Stimulated activated CD4-positive, alpha-beta T cell treated with anti-CD3 and anti-CD28 coated beads, Interleukin-1b, Interleukin-23, amount 100 ng/mL, for 1 hour (primary cell): ENCODE measurements at places on chromosomes 1 and 21.
A peak's percentile ranks its signal among the peaks of the same experiment; 100 is the strongest.

GRCh38 chr1:203676455-203676854 is 49.8 kb downstream of the ATP2B4 start:
- no peak for DNase-seq

GRCh38 chr1:224631462-224632115 is 15.5 kb downstream of the CNIH3 start:
- no peak for DNase-seq

DNA sequence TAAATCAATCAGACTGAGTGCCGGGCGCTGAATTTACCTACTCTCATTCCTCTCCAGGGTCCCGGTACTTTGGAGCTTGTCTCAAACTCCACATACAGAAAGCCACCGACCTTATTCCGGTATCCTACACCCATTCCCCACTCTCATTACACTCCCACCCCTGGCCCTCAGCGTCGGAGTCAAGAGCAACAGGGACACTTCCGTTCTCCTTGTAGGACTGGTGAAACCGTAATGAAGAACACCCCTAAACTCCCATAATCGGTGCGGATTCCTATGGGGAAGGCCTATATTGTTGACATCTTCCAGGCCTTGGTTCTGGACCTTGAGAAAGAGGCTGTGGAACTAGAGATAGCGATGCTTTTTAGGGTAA is 798 bp downstream of the ZBED6 start:
- DNase-seq, result no peak

GRCh38 chr1:228508840-228509415 is 21.7 kb downstream of the RNF187 start:
- DNase-seq, result no peak

DNA sequence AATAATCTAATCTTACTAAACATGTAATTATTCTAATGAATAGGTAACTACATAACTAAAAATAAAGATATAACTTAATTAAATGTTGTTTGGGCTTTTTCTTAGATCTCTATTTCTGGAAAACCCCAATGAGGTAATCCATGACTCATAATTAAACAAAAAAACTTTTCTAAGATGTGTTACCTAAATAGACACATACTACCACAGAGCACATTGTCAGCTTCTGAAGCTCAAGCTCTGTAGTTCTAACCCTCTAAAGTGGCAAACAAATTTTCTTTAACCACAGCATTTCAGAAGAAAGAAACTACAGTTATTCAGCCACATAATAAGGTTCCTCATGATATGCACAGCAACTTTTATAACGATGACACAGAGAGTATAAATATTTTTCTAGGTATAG is 4.2 kb downstream of the OR6K3 start:
- DNase-seq, result no peak

DNA sequence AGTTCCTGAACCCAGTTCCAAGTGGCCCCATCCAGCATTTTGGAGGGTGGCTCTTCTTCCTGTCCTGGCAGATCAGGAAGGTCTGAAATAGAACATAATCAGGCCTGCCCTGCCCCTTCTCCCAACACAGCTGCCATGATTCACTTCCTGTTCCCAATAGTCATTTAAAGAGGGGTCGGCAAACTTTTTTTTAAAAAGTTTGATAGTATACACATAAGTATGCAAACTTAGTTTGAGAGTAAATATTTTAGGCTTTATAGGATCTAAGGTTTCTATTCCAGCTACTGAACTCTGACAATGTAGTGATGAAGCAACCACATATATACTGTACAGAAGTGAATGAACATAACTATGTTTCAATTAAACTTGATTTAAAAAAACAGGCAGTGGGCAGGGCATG is 66.4 kb downstream of the LUZP1 start:
- DNase-seq, result no peak

- DNase-seq, result no peak
Observed at GRCh38 chr1:39453603-39454002, 37.8 kb upstream of the BMP8A start.

GRCh38 chr1:207965392-207966387 is 54.8 kb upstream of the CD34 start:
- no peak for DNase-seq

GRCh38 chr1:225474986-225475820 is 47.4 kb upstream of the LBR start:
- peak; percentile 51 for DNase-seq

DNA sequence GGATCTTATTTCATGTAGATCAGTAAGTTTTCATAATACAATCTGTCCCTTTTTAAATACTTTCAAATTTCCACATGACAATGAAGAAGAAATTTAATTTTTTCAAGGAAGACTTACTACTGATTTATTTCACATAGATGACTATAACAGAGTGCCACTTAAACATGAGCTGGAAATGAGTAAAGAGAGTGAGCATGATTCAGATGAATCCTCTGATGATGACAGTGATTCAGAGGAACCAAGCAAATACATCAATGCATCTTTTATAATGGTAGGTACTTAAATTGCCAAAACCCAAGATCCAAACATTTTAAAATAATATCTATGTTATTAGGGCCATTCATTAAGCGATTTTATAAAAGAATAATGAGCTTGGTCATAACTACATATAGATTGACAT is 110.4 kb downstream of the PTPRC start:
- DNase-seq, result no peak

DNA sequence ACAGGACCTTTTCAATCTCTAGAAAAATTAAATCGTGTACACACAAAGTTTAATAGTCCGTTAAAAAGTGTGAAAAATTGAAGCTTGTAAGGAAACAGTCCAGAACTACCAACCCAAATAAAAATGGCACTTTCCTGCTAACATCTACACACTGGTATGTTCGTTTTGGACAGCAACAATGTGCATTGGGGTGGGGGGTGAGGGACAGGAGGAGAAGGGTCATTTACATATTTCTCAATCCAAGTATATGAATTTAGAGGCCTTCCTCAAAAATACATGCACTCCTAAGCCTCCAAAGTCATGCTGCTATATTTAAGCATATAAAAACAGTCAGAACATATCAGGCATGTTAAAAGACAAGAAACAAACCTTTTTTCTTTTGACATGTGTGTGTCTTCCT is 2.5 kb downstream of the PPP1R15B start:
- DNase-seq, result no peak

GRCh38 chr1:218299416-218299815 is 14.3 kb downstream of the RRP15 start:
- no peak for DNase-seq

- DNase-seq, result no peak
Observed at GRCh38 chr1:214066190-214066589, 78.4 kb downstream of the PROX1 start.

DNA sequence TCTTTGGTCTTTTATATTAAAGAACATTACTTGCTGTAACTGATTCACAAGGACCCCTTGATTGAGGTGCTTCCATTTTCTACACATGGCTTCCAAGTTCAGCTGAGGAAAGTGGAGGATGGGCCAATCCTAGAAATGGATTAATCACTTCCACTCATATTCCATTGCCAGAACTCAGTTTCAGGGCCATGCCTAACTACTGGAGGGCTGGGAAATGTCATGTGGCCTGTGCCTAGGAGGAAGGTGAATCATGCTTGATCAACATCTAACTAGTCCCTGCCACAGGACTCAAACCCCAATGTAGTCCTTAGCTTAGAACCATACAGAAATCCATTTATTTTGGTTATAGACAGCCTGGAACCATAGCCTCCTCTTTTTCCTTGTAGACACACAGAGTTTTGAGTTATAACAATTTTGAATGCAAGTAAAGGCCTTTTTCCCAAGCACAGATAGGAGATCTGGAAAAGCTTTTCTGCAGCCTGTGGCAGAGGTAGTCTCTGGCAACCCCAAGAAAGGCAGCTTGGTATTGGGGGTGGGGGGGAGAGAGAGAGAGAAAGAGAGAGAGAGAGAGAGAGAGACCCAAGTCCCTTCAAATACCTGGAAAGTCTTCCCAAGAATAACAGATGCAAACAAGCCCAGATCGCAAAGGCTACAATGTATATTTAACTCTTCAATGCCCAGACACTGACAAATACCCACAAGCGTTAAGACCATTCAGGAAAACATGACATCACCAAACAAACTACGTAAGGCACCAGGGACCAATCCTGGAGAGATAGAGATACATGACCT is 12.5 kb downstream of the MAST2 start:
- no peak for DNase-seq

DNA sequence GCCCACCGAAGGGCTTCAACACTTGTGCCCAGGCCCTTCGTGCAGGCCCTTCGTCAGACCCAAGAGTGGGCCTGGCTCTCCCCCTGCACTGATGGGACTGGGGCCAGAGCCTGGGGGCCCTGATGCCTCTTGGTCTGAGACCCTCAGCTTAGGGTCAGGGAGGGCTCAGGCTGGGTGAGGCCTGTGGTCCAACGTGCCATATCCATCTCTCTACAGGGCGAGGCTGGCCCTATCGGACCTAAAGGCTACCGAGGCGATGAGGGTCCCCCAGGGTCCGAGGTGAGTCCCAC is 15.6 kb downstream of the COL6A1 start:
- no peak for DNase-seq

GRCh38 chr1:73044241-73045036 is 762.1 kb upstream of the NEGR1 start:
- no peak for DNase-seq

- no peak for DNase-seq
Observed at GRCh38 chr1:228063251-228064191, 19.0 kb upstream of the ARF1 start.

GRCh38 chr1:233182587-233182986 is 112.9 kb downstream of the PCNX2 start:
- DNase-seq, result no peak

GRCh38 chr1:150567341-150567716 is 12.1 kb downstream of the MCL1 start:
- DNase-seq, result no peak

- no peak for DNase-seq
Observed at GRCh38 chr1:154236855-154237254, 16.1 kb downstream of the UBAP2L start.

GRCh38 chr1:101587741-101588140 is 350.9 kb downstream of the S1PR1 start:
- DNase-seq, result no peak

GRCh38 chr1:64894438-64895196 is 71.7 kb downstream of the JAK1 start:
- no peak for DNase-seq

DNA sequence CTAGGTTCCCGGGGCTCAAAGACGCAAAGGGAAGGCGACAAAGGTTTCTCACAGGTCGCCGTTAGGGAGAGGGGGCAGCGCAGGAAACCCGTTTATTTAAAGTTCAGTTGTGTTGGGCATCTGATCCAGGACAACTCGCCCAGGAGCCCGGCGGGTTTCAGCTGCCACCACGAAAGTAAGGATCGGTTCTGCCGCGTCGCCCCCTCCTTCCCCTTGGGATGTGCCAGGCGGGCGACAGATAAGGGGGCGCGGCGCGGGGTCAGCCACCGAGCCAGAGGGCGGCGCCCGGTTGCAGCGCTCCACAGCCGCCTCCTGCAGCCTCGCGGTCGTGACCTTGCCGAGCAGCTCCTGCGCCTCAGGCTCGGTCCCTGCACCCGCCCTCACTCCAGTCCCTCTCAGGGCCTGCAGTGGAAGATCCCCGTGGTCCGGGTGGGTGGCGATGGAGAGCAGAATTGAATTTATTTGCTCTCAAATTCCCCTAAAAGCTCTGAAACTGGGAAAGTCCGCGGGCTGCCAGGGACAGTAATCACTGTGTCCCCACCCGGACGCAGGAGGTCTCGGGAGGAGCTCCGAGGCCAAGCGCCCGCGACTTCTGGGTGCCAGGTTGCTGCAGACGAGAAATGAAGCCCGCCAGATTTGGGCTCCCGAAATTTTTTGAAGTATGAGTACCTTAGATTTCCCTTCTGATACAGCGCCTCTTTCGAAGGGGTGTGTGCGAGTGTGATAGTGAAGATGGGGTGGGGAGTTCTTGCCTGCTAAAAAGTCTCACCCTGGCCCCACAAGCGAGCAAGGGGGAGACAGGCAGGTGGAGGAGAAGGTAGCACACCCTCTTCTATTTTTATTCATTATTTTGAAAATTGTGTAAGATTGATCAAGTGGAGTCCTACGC is 28.4 kb upstream of the NFIA start:
- DNase-seq, result no peak

DNA sequence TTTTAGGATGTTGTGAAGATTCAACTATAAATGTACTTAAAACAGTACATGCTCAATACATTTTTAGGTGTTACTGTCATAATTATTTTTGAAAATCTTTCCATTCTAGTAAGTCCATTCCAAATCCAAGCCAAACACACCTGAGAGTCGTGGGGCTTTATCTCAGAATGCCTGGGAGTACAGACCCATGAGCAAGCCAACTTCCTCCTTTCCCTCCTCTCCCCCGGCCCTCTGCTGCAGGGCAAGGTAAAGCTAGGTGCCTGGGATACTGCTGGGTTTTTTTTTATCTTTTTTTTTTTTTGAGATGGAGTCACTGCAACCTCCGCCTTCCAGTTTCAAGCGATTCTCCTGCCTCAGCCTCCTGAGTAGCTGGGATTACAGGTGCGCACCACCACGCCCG is 16.5 kb downstream of the TMEM51 start:
- no peak for DNase-seq

DNA sequence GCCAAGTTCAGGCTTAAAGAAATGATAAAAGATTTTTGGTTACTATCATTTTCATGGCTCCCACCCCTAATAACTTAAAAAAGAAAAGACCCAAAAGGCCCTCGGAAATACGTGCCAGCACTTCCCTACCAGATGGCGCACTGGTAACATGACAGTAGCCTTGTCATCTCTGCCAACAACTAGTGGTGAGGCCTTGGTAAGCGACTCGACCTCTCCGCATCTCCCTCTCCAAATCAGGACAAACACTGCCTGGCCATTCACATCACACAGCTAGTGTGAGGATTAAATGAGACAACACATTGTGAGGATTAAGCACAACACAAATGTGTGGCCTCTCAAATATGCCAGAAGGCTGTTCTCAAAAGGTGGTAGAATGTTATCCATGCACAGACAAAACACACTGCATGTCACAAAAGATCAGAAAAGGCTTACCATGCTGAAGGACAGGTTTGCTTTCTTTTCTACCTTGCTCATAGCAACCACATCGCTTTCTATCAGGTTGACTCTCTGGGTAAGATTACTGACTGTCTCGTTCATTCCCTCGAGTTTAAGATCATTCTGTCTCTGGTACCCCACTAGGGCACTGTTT is 16.4 kb downstream of the TEX38 start:
- no peak for DNase-seq

GRCh38 chr21:40120940-40121575 is 253.8 kb downstream of the PCP4 start:
- no peak for DNase-seq

DNA sequence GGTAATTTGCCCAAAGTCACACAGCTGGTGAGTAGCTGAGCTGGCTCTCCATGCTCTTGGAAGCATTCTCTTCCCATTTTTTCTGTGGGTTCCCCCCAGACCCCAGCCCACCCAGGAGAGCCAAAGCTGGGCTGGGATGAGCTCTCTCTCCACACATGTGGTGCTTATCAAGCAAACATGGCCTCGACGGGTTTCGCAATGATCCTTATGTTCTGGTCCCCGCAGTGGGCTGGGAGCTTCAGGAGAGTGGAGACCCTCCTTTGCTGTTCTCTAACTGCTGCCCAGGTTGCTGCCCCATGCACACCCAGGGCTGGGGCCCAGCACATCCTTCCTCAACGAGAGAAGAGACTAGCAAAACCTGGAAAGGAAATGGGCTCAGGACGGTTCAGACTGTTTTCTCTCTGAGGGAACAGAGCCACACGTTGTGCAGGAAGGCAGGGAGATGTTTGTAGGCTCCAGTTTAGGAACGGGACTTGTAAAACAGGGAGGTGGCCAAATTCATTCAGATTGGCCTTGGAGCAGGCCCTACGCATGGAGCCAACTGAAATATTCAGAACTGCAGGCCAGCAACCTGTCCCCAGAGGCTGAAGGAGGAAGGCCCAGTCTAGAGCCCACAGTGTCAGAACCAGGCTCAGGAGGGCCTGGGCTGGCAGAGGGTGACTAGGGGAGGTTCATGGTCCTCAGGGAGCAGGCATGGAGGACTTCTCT is 27.2 kb upstream of the CSF1 start:
- DNase-seq, result no peak

GRCh38 chr1:177343445-177343844 is 172.7 kb downstream of the BRINP2 start:
- DNase-seq, result no peak
